ENCODE measurements at places on chromosomes 11 and 22.

DNA sequence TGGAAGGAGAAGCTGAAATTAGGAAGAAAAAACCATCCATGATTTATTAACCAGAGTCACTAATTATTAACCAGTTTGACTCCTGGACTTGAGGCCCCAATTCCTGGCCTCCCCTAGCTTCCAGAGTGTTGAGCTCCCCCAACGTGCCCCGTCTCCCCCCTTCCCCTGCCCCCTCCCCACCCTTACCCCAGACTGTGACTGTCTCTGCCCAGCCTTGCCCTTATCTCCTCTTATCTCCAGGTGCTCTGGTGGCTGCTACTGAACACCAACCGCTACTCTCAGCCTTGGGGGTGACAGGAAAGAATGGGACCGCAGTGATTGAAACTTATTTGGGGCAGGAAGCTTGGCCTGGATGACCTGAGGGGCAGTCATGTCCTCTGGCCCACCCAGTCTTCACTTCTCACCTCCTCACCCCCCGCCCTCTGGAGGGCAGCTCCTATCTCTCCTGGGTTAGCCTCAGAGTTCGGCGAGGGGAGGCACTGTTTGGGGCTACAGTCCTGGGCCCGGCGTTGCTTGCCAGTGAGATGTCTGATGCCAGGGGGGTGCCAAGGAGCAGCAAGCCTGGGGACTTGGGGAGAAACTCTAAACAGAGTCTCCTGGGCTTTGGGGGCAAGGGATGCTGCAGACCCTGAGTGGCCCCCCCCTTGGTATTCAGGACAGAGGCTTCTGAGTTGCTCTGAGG, 15.5 kb downstream of the NECTIN1 start:
- DNase-seq, result no peak

GRCh38 chr11:107182978-107183377, 164.7 kb upstream of the GUCY1A2 start:
- DNase-seq, result no peak

DNA sequence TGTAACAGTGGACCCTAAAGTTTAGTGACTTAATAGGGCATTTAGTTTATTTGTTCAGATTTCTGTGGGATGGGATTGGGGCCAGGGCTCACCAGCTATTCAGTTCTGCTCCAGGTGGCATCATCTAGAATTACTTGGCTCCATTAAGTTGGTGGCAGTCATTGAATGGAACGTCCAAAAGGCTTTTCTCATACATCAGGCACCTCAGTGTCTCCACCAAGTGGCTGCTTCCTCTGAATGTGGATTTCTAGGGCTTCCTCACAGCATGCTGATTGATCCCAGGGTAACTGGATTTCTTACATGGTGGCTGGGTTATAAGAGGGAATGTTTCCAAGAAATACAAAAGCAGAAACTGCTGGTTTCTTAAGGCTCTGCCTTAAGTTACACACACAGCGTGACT, 34.7 kb downstream of the USP47 start:
- no peak for DNase-seq

DNA sequence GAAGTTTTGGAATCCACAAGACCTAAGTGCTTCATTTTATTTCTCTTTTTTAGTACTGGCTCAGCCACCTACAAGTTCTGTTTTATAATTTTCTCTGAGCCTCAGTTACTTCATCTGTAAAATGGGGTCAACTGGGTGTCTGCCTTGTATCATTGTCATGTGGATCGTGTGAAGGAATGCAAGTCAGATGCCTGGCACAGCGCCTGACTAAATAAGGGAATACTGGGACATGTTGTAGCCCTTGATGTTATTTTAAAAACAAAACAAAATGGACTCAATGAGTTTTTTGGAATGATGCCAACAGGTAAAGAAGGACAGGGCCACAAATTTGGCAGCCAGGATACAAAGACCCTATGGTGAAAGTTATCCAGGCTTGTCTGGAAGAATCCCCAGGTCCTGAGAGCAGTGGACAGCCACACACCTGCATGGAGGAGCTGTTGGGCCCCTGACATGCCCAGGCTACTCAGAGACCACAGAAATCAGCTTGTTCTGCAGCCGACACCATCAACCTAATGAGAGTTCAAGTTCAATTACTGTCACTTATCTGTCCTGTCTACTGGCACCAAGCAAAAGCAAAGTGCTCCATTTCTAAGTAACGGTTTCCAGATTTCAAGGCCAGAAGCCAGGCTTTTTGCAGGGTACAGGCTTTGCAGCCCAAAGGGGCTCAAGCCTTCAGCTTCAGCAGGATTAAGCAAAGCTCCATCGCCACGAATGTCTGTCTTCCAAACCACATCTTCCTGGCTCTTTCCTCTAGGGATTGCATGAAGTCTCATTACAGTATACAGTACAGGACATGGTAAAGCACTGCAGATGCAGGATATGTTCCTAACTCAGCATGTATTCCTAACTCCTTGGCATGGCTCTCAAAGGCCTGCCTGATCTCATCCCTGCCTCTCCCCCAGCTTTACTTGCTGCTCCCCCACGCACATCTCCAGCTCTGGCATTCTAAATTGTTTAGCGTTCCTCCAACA, 18.4 kb downstream of the DKK3 start:
- DNase-seq, result no peak

GRCh38 chr11:96272529-96273222, 70.3 kb downstream of the MAML2 start:
- DNase-seq, result no peak

GRCh38 chr11:79094616-79095015, 346.2 kb downstream of the TENM4 start:
- DNase-seq, result no peak

GRCh38 chr11:73406131-73406530, 29.9 kb downstream of the RELT start:
- DNase-seq, result no peak

DNA sequence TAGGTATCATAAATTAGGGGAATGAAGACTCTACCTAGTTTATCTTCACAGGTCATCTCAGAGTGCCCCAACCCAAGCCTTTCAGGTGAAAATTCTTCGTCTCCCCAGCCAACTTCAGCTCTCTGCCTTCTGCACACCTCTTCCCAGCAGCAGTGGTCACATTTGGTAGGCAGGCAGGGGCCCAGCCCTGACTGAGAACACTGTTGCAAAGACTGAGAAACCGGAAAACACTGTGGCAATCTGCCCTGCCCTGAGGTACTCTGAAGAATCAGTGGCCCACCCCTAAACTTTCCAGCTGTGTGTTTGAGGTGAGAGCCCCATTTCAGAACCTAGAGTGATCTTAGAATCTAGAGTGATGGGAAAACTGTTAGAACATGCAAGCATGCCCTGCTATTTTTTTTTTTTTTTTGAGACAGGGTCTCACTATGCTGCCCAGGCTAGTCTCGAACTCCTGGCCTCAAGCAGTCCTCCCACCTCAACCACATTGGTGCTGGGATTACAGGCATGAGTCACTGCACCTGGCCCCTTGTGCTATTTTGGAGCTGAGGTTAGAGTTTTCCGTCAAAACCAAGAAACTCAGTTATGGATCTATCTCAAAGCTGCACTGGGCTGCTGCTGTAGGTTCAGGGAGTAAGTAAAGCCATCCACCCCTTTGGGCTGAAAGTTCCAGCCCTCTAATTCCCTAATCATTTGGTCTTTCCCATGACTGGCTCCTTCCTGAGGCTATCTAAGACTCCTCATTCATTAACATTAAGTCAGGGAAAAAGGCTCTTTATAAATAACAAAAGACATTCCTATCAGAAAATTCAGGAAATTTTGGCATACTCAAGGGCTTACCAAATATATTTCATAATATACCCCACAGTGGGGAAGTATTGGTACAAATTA, 1.7 kb upstream of the LDHA start:
- no peak for DNase-seq

- DNase-seq, result no peak
Observed at GRCh38 chr11:34488855-34489557, 24.6 kb downstream of the ELF5 start.

DNA sequence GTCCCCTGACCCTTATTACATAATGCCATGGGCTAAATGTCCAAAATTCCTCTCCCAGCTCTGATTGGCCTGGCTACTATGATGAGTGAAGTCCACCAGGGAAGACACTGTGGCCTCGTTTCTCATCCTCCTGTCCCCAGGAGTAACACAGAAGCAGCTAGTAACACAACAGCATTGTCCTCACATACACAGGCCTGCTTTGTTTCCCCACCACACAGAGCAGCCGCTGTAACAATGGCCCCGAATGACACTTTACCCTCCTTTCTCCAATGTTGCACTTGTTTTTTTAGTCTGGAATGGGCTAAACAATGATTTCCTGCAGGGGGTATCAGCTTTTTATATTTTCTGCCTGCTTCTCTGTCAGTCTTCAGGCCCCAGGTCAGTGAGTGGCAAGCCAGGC, at the start of gene PRR5L:
PRR5L (plus strand) TSS at position 363 of the 400 bp plus-strand sequence. CDS start 104,834 bp downstream, outside the sequence.
- no peak for DNase-seq

GRCh38 chr11:5351208-5351607, at the start of gene OR51B6:
TSS of gene OR51B6 (plus strand) at chr11:5351508. CDS start at chr11:5351508, 0 bp downstream.
- DNase-seq, result no peak

DNA sequence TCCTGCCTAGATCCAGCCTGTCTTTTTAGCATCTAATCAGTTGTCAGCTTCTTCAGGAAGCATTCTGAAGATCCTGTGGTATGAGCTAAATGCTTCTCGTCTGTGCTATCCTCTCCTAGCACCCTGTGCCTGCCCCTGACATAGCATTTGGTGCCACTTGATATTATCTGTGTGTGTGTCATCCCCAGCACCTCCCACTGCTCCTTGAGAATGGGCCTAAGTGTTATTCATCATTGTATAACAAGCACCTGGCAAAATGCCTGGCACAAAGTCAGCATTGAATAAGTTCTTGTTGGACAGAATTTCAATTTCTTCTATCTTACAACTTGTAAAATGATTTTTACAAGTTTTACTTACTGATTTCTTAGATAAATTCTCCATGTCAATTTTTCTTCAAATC, 28.1 kb upstream of the OLFML1 start:
- DNase-seq, result no peak

- no peak for DNase-seq
Observed at GRCh38 chr11:42524534-42525227, 787.1 kb upstream of the API5 start.
